NCI-H1048 (cell line): ENCODE measurements at places on chromosomes 13 and 19.

DNA sequence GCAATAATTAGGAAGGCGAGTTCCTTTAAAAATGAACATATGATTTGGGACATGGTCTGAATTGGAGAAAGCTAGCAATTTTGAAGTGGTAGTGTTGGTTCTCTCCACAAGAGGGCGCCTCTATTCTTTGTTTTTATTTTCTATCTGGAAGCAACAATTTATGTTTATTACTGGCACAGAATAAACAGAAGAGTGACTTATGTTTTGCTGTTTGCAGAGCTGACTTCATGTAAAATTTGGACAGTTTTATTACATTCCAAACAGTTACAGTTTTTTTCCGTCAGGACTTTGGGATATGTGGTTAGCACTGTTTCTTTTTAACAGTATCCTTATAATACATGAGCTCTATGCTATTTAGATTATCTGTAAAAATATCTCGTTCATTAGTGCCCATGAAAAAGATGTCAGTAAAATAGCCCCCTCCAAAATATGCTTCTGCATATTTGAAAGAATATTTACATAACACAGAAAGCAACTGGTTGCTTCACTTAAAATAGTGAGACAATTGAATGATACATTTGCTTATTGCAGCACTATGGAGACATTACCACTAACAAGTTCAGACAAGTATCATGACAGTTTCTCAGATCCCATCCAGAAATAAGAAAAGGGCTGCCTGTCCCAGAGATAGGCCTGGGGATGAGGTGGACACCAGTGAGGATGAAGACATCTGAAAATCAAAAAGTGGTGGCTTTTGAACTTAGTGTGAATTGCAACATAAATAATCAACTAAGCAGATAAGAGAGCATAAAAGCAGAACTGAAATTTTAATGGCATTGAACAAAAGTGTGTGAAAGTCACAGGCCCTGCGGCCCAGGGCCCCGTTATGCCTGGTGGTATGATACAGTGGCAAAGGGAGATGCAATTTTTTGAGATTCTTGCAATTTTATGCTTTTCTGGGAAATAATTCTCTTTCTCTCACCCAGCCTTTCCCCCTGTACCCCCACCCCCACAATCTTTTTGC, 32.3 kb upstream of the FGF9 start:
- no peak for DNase-seq

DNA sequence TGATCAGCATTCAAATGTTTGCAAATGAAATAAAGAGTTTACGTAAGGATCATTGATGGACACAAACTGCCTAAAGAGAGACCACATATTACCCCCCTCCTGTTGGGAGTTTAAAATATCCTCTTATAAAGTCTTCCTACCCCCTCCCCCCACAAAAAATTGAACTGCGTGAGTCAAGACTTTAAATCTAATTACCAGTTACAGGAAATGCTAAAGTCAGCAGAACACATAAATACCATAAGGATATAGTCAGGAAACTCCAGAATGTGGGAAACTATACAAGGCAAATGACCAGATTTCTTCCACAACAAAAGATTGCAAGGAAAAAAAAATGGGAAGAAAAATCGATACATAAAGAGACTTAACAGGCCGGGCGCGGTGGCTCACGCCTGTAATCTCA, 44.4 kb upstream of the FARP1 start:
- no peak for DNase-seq

DNA sequence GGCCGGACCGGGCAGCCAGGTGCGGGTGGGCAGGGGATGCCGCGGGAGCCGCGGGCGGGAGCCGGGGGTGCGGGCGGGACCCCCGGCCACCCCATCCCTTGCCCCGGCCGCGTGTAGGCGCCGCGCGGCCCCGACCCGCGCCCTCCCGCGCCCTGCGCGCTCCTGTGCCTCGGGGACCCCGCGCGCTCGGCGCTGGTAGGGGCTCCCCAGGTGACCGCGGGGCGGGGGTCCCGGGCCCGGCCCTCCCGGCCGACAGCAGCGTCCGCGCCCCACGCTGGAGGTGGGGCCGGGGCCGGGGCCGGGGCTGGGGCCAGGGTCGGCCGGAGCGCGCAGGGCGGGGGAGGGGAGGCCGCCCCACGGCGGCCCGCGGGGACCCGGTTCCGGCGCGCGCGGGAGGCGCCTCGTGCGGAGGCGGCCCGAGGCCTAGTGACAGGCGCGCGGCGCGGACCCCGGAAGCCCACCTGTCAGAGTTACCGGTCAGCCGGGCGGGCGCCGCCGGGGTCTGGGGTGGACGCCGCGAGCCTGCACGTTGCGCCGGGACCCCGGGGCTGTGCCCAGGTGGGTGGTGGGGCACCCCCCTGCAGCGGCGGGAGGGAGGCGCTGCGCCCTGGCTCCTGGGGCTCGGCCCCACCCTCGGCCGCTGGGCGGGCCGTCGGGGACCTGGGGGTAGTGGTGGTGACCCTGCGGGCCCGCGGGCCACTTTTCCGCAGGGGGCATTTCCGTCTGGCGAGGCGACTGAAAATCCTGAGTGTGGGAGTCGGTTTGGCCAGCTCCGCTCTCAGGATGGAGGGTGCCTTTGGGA, 518 bp downstream of the TFDP1 start:
- DNase-seq = no peak

GRCh38 chr13:110108348-110109139, 198.4 kb downstream of the COL4A1 start:
- peak; percentile 6 for DNase-seq

- no peak for DNase-seq
Measured at GRCh38 chr19:1236576-1236975, 1.2 kb downstream of the CBARP start.

- DNase-seq = no peak
Measured at GRCh38 chr19:3268326-3268725, 43.9 kb downstream of the CELF5 start.

DNA sequence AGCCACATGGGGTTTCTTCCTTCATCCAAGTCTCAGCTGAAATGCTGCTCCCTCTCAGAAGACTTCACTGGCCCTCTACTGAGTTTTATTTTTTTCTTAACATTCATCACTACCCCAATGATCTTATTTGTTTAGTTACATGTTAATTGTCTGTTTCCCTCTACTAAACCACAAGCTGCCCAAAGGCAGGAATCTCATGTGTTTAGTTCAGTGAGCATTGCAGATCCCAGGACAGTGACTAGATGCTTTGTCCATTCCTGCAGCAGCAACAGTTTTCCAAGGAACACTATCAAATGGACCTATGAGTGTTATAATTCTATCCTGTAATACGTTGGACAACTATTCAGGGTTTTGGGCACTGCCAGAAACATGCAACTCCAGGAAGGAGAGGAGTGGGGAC, 93.1 kb downstream of the RNASEH2B start:
- DNase-seq = no peak

GRCh38 chr13:23608701-23609413, 38.6 kb downstream of the TNFRSF19 start:
- DNase-seq = no peak

- DNase-seq = peak; percentile 81
Measured at GRCh38 chr19:49151267-49152118, 3.7 kb downstream of the HRC start.

DNA sequence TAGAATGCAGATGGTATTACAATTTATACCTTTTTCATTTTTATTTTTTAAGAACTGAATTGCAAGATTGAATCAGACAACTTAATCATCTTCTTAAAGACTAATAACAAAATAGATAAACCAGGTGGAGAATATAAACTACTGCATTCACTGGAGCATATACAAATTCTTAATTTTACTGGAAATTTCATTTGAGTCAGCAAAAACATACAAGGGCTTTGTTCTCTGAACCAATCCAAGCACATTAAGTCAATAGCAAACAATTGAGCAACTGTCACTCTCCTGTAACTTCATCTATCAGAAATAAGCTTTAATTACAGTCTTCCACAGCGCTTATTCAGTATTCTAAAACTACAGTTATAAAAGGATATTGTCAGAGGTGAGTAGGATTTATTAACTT, 167.4 kb upstream of the OBI1 start:
- no peak for DNase-seq

DNA sequence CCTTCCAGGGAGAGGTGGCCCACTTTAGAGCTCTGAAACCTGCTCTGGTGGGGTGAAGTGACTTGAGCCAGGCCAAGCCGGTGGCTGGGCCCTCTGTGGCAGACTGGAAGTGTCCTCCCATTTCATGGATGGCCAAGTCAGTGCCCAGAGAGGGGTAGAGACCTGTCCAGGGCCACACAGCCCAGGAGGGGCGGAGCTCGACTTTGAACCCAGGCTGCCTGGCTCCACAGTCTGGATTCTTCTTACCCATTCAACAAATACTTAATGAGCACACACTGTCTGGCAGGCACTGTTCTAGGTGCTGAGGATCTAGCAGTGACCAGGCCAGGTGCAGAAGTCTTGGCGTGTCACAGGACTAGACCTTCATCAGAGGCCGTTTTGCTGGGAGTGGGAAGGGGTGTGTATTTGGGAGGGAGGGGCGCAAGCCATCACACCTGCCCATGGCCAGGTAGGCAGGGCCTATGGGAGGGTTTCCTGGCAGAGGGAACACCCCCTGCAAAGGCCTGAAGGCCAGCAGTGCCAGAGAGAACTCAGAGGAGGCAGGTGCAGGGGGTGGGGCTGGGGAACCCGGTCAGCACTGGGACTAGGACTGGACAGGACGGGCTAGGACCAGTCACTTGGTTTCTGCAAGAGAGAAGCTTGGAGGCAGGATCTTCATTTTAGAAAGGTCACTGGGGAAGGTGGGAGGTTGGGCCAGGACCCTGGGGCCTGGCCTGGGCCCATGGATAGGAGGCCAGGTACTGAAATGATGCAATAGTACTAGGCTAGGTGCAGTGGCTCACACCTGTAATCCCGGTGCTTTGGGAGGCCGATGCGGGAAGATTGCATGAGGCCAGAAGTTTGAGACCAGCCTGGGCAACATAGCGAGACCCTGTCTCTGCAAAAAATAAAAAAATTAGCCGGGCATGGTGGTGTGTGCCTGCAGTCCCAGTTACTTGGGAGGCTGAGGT, 31.8 kb downstream of the DNM2 start:
- no peak for DNase-seq

- no peak for DNase-seq
Measured at GRCh38 chr13:73940098-73940497, 194.1 kb downstream of the KLF12 start.

- DNase-seq = no peak
Measured at GRCh38 chr13:24921881-24922280, 157.9 kb downstream of the RNF17 start.

GRCh38 chr13:111283457-111283856, 37.0 kb upstream of the TEX29 start:
- DNase-seq = no peak

- DNase-seq = no peak
Measured at GRCh38 chr19:18771328-18772242, 19.5 kb downstream of the COMP start.

DNA sequence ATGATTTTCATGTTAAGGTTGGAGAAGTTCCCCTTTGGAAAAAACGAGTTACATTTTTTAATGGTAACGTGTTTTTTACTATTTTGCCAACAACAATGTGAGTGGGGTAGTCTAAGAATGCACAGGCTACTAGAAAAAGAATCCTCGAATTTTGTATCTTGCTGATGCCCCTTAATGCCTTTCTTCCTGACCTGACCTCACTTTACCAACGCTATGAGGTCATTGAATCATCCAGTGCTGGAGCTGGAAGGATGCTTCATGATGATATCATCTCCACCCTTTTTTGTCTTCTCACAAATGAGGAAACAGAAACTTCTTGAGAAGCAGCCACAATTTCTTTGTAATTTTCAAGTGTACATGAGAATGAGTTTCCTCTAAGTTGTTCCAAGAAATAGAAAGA, 8.2 kb upstream of the UBL3 start:
- DNase-seq = no peak

DNA sequence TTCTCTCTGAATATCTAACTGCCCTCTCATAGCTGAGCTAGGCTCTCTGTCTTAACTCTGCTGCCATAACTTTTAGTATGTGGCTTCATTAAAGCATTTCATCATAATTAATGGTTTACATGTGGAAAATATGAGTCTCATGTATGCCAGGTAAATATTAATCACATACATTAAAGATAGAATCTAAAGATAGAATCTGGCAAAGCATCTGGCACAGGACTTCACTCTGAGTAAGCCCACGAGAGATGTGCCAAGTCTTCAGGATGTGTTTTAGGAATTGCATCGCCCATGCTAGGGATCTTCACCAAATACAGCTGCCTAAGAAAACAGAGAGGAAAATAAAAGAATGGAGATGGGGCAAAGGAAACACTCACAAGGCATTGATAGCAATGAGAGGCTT, 285.8 kb downstream of the DIAPH3 start:
- DNase-seq = no peak

DNA sequence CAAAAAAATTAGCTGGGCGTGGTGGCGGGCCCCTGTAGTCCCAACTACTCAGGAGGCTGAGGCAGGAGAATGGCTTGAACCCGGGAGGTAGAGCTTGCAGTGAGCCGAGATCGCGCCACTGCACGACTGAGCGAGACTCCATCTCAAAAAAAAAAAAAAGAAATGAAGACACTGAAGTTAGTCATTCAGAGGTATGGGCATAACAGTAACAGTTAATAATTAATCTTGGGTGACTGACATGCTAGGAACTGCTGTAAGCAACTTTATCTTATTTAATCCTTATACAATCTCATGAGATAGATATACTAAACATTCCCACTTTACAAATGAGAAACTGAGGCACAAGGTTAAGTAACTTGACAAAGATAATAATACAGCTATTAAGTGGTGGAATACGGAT, 4.9 kb downstream of the SKA3 start:
- no peak for DNase-seq

GRCh38 chr19:10503002-10503789, at the start of gene KEAP1:
TSS of gene KEAP1 (minus strand) at chr19:10503356. CDS start at chr19:10500033, 3,323 bp downstream.
- DNase-seq = no peak

- no peak for DNase-seq
Measured at GRCh38 chr19:13100841-13101589, 1.6 kb downstream of the LYL1 start.

GRCh38 chr13:39494006-39494405, 109.0 kb downstream of the LHFPL6 start:
- no peak for DNase-seq

DNA sequence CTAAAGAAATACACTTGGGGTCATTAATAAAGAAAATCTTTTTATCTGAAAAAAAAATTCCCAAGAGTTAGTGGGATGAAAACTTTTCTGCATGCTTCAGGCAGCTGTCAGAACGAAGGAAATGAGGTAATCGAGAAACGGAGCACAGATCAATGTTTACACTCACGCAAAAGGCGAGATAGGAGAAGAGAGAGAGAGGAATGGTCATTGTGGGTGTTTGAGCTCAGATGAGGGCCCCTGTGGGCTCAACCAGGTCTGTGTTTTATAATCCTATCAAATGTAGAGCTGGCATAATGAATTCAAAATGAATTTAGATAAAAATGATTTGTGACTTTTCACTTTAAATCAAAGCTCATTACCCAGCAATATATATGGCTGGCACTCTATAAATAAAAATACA, 6.3 kb upstream of the RXFP2 start:
- no peak for DNase-seq

- DNase-seq = no peak
Measured at GRCh38 chr19:18262144-18262543, 12.1 kb downstream of the IQCN start.

- DNase-seq = no peak
Measured at GRCh38 chr13:80251403-80251802, 89.5 kb downstream of the SPRY2 start.
